ENCODE measurements at places on chromosomes 2 and 18.
A peak's percentile ranks its signal among the peaks of the same experiment; 100 is the strongest.

- DNase-seq = no peak
Observed at GRCh38 chr18:31241900-31242409, 76.0 kb upstream of the DSG1 start.

- no peak for DNase-seq
Observed at GRCh38 chr2:231359948-231360347, 35.6 kb upstream of the B3GNT7 start.

DNA sequence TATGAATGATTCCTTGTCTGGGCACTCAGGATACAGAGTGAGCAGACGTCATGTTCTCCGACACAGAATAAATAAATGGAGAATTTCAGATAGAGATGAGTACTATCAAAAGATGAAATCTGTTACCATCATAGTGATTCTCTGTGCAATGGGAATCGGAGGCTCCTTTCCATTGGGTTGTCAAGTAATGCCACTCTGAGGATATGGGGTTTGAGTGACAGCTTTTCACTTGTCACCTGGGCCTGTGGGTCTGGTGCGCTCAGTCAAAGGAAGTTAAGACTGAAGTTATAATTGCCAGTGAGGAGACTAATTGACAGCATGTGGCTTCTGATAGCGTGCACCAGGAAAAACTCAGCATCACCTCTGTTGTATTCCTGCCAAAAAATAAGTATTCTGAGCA lies 387.2 kb downstream of the SOX11 start:
- DNase-seq = no peak

GRCh38 chr2:152594022-152594766 lies 123.1 kb downstream of the PRPF40A start:
- DNase-seq = peak; percentile 44

DNA sequence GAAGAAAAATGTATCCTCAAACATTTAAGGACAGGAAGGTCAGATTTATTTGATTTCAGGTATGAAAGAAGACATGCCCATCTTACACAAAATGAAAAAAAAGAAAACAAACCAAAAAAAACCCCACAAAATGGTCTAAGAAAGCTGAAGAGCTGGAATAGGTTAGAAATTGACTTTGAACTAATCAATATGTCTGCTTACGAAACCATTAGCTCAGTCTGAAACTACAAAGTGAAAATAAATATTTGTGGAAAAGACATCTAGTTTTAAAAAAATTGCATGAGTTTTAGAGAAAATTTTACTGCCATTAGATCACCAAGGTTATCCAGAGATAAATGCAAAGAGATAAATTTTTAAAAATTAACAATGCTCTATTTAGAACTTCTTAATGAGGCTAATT lies 125.3 kb downstream of the TMEFF2 start:
- no peak for DNase-seq

DNA sequence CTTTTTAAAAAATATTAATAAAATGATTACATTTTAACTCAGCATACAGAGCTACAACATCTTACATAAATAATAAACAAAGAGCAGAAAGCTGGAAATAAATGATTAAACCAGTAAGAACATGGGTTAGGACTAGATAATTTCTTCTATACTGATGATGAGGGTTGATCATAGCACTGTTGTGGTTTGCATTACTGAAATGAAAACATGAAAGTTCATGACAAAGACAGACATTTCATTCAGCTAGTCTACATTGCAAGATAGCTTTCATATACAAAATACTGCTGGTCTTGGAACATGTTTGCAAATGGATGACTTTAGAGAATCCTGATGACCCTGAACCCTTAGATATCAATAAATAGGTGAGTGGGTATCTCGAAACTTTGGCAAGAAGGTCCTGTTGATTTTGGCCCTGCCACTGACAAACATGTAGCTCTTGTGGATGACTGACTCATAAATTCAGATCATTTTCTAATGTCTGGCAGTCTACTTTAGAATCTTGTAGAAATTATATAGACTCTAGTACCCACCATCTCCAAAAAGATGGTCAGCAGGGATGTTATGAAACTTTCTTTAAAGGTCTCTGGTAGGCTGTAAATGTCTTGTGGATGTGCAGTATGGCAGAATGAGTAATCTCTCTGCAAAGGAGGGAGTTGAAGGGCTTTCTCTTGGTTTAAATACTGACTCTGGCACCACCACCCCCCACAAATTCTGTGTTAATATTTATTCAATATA lies 15.5 kb upstream of the CDC42EP3 start:
- DNase-seq = no peak

- DNase-seq = no peak
Observed at GRCh38 chr2:139033300-139033699, 253.1 kb upstream of the NXPH2 start.

DNA sequence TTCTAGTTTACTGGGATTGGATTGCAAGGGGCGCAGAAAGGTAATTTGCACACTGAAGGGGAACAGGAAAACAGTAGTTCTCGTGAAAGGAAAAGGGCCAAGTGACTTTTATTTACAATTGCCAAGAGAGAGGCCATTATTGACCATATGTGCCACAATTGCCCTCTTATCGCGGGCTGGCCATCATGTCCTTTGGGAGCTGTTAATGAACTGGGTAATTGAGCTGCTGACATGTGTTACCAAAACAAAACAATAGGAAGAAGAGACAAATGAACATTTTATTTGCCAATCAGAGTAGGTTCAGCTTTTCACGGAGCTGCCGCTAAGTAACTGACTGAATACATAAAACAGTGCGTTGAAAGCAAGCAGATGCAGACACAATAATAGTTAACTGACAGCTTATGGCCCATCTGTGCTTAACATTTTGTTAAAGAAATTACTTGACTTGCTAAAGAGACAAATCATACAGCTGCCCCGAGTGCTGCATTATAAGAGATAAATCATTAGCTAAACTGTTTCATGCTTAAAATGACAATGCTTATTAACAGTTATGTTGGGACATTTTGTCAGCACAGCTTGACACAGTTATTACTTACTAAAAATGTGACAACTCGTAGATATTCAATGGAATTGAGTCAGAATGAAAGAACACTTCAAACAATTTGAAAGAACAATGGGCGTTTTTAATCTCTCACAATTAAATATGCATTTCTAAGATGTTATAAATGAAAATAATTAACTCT lies 57.5 kb downstream of the PAX3 start:
- no peak for DNase-seq

- DNase-seq = no peak
Observed at GRCh38 chr2:173672573-173673340, 292.4 kb downstream of the SP3 start.

DNA sequence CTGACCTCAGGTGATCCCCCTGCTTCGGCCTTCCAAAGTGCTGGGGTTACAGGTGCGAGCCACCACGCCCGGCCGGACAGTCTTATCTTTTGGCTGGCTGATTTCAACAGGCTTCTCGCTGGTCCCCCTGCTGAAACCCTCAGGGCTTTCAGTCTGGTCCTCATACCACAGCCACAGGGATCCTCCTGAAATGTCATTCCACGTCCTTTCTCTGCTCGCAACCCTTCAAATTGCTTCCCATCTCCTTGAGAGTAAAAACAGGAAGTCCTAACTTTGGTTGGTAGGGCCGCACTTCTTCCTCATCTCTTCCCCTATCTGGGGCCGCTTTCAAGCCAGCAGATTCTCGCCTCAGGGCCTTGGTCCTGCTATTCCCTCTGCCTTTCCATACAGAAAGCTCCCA lies 1.4 kb upstream of the CAB39 start:
- DNase-seq = no peak

DNA sequence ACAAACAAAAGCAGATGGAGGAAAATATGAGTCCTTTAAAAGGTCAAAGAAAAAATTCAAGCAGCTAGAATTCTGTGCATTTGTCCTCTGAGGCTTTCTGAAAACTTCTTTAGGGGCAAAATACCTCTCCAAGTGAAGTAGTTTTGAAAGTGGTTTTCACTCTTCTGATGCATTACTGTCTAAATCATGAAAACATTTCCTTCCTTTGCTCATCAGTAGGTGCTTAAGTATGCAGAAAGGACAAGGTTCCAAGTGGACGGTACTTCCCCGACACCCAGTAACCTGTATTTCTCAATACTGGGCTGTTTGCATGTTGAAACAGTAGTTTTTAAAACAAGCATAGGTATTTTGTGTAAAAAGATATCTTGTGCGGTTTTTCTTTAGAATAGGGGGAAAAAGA lies 189.1 kb upstream of the ERBB4 start:
- no peak for DNase-seq

GRCh38 chr2:61016392-61017002 lies 1.0 kb upstream of the PEX13 start:
- no peak for DNase-seq

GRCh38 chr2:3008561-3008960 lies 369.1 kb downstream of the EIPR1 start:
- DNase-seq = no peak

DNA sequence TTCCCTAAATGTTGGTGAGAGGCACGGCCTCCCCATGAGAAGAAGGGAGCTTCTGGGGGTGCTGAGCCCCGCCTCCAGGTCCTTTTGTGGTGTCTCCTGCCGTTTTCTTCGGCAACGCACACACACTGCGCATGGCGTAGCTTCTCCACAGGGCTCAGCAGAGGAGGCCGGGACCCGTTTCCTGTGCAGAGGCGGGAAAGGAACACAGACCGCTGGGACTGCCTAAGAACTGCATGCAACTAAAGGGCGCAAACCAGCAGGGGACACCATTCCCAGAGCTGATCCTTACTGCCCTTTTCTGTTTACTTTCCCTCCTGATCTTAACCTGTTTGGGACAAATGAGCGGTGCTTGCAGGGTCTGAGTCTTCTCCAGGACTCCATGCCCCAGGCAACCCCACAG lies 90.3 kb upstream of the CAPN13 start:
- DNase-seq = no peak

DNA sequence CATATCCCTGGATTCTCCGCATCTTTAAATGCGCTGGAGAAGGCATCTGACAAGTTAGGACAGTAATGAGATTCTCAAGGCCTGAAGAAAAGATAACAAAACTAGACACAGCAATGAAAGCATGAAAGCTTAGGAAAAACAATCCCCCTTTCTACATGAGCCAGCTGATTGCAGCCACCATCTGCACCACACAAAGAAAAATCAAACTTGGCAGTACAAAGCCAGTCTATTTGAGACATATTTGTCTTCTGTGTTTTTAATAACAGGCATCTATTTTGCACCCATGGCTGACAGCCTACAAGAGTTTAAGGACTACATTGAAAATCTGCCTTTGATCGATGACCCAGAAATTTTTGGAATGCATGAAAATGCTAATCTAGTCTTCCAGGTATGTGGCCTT lies 83.6 kb downstream of the TRABD2A start:
- DNase-seq = no peak

GRCh38 chr2:152421521-152422370 lies 86.8 kb downstream of the FMNL2 start:
- no peak for DNase-seq

DNA sequence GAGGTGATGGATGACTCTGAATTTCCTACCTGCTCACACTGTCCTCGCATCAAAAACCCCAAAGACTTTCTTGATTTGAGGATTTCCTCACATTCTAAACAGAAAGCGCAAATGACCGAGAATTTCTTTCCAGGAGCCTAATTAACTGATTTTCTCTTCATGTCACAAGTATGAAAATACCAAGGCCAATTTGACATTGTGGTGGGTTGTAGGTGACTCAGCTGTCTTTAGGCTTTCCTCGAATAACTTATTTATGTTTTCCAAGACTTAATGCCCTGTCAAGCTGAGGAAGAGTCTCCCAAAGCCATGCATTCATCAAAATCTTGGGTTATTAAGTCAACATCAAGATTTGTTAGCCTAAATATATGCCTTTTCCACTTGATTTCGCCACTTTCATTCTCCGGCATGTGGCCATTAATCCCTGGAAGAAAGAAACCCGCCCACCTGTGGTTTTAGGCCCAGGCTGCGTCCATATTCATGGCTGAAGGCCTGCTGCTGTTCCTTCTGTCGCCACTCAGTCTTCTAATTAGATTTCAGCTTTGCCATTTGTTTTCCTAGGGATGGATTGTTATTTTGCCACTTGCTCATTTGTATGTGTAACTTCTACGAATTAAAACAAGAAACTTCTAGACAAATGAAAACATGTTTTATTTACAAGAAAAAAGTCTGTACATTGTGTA lies 84.9 kb downstream of the ST6GAL2 start:
- DNase-seq = no peak

DNA sequence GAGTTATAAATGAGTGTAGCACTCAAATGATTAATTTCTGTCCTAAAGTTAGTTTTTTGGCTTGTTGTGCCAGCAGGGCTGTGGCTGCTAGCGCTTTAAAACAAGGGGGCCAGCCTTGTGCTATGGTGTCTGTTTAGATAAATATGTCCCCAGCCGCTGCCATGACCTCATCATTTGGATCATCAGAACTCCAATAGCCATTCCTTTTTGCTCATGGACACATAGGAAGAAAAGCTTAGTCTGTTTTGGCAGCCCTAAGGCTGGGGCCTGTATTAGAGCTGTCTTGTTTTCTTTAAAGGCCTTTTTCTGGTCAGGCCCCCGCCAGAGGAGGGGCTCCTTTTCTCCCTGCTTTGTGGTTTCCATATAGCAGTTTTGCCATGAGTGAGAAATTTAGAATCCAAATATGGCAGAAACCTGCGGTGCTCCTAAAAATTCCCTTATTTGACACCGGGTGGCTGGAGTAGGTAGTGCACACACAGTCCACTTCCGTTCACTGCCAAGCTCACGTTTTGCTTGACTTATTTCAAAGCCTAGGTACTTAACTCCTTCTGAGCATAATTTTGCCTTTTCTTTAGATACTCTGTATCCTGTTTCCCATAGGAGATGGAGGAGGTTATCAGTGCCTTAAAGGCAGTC lies 60.4 kb upstream of the SLC35G4 start:
- DNase-seq = no peak

GRCh38 chr2:232487385-232488096 lies at the start of gene ECEL1:
TSS of gene ECEL1 (minus strand) at chr2:232487834. CDS start at chr2:232486653, 1,181 bp downstream.
- no peak for DNase-seq

GRCh38 chr18:21163647-21164547 lies 52.3 kb upstream of the ROCK1 start:
- DNase-seq = no peak

DNA sequence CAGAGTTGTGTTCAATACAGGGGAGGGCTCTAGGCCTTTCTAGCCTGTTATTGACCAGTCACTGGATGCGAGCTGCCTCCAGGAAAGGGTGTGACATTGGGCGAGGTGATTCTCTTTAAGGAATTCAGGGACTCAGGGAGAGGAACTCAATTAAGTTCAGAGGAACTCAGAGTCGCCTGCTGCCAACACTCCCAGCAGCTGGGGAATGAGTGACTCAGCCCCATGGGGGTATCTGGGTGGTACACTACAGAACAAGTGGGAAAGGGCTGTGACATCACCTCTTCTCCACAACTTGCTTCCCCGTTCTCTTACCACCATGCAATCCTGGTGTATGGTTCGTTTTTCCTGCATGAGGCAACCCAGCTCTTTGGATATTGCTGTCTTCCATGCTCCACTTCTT lies 50.4 kb upstream of the CYRIA start:
- no peak for DNase-seq

DNA sequence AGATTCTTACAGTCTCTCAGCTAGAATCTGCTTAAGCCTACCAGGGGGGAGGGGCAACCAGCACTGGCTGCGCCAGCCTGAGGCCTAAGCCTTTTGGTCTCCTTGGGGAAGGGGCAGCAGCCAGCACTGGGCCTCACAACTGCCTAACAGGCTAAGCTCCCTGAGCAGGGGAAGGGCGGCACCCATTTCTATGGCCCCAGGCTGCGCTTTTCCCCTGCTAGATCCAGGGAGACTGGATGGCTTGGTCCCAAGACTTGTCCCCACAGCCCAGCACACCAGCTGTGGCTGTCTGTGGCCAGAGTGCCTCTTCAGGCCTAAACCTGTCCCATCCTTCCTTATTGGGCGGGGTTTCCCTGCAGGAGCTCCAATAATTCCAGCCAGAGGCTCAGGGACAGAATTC lies 1230.3 kb upstream of the CRIM1 start:
- DNase-seq = no peak
